LHCN-M2 (cell line): ENCODE measurements at places on chromosomes 4 and X.

DNA sequence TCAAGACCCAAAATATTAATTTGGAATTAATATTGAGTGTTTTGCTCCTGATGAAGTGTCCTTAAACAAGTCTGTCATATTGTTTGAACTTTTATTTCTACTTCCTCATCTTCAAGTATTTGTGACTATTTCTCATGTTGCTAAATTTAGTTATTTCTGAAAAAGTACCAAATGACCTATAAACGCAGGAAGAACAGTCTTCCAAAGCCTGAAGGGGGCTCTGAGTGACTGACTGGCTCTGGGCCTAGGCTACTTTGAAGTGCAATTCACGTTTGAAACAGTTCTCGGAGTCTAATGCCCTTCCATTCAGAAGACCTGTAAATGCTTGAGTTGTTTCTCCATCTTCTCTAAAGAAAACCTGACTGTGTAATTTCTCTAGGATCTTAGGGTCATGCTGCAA, 26.5 kb downstream of the GALNT7 start:
- DNase-seq: no peak

GRCh38 chr4:74944354-74944793, 11.5 kb downstream of the PARM1 start:
- DNase-seq: no peak

- peak; percentile 74 for DNase-seq
Measured at GRCh38 chr4:170259631-170260153, 169.9 kb upstream of the AADAT start.

- no peak for DNase-seq
Measured at GRCh38 chrX:101260435-101260834, 30.7 kb downstream of the TAF7L start.

GRCh38 chr4:142933207-142933606, 87.1 kb upstream of the INPP4B start:
- peak; percentile 22 for DNase-seq

- DNase-seq: no peak
Measured at GRCh38 chr4:8762951-8763735, 108.5 kb downstream of the HMX1 start.

DNA sequence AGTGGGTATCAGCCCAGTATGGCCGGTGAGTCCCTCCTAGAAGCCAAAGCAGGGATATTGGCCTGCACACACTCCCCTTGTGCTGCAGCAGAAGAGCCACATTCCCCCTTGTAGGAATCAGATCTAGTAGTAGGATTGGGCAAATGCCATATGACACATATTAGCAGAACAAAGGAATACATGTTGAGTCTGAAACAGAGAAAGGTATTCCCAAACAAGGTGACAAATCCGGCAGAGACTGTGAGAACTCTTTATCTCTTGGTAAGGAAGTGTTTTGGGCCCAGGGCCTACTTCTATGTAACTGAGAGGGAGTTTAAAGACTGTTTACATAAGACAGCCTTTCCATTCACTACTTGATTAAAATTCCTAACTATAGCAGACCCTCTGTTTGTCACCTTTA, 1382.0 kb downstream of the FAM133A start:
- no peak for DNase-seq

- DNase-seq: no peak
Measured at GRCh38 chr4:90187148-90187884, 60.1 kb downstream of the CCSER1 start.

- no peak for DNase-seq
Measured at GRCh38 chrX:13188731-13189309, 131.0 kb downstream of the ATXN3L start.

GRCh38 chr4:121277194-121278105, 103.4 kb downstream of the QRFPR start:
- peak; percentile 2 for DNase-seq

GRCh38 chr4:100510551-100510950, 7.3 kb downstream of the EMCN start:
- DNase-seq: no peak
